ENCODE measurements at places on chromosomes 11 and 22.
A peak's percentile ranks its signal among the peaks of the same experiment; 100 is the strongest.

DNA sequence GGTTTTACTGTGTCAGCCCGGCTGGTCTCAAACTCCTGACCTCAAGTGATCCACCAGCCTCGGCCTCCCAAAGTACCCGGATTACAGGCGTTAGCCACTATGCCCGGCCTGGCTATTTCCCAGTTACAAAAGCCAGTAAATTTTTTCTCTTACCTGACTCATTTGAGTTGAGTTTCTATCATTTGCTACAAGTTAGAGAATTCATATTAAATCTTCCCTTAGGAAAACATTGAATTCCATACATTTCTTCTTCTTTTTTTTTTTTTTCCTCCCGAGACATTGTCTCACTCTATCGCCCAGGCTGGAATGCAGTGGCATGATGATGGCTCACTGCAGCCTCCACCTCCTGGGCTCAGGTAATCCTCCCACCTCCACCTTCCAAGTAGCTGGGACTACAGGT lies 26.0 kb downstream of the CHEK2 start:
- DNase-seq, result no peak

DNA sequence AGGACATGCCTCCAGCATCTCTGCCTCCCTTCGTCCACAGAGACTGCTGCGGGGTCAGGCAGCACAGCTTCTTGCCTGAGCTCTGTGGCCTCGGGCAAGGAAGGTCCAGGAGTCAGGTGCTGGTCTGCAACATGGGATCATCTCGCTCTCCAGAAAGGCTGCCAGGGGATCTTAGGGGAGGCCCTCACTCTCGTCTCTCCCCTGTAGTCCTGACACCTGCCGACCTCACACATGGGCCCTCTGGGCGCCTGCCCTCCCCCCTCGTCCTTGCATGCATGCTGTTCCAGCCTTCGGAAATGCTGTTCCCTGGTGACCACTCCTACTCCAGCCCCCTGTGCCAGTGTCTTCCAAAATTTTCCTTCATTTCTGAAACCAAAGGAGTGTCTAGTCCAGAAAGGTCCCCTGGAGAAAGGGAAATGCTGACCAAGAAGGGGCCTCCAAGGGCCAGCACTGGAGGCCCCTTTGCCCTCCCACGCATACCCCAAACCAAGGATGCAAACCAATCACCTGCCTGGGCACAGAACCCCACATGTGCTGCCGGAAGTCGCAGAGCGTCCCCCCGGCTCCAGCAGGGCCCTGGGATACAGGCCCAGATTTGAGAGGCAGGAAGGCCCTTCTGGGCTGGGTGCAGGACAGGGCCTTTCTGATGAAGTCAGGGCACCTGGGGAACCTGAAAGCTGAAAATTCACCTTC lies 41.0 kb downstream of the IGF2 start:
- DNase-seq, result no peak

- no peak for DNase-seq
These were observed 1.4 kb upstream of the MFNG start for GRCh38 chr22:37487571-37487970.

- no peak for DNase-seq
These were observed 78.1 kb upstream of the ALKBH3 start for GRCh38 chr11:43802509-43802908.

GRCh38 chr11:85682330-85683305 lies 3.4 kb downstream of the CCDC89 start:
- DNase-seq, result no peak

DNA sequence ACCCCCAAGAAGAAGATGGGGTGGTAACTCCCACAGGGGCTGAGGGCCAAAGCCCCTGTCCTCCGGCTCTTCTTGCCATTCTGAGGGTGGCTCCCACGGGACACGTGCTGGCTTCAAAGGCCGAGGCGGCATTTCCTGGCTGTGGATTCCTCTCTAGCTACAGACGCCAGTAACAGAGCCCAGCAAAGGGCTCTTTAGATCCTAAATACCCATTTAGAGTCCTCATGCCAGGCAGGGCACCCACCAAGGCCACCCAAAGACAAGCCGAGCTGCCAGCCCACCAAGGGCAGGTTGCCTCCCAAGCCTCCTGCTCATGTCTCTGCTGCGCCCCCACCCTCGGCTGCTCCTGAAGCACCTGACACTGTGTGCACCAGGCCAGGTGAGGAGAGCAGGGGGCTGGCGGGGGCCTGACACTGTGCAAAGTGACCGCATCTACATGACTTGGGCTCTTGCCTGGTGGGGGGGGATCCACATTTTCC lies 5.7 kb downstream of the LRFN4 start:
- DNase-seq, result no peak

DNA sequence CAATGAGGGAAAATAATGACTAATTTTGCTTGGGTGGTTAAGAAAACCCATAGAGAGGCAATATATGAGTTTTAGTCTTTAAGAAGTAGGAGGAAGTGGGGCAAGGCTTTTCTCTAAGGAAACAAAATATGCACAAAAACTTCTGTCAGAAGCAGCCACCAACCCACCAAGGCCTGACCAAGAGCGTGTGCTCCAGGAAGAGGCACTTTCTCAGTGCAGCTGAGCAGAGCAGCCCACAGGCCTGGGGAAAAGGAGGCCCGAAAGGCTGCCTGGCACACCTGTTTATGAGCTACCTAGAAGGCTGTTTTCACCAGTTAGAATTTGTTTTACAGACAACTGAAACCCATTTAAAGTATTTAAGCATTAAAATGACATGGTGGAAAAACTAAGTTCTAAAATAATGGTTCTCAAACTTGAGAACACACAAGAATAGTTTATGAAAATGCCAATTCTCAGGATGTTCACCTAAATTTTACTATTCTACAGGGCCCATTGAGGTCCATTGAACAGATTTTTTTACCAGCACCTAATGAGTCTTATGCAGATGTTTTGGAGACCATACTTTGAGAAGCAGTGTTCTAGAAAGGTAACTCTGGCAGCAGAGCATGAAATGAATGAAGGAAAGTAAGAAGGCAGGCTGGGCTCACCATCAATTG lies 160.5 kb upstream of the DDI1 start:
- no peak for DNase-seq

DNA sequence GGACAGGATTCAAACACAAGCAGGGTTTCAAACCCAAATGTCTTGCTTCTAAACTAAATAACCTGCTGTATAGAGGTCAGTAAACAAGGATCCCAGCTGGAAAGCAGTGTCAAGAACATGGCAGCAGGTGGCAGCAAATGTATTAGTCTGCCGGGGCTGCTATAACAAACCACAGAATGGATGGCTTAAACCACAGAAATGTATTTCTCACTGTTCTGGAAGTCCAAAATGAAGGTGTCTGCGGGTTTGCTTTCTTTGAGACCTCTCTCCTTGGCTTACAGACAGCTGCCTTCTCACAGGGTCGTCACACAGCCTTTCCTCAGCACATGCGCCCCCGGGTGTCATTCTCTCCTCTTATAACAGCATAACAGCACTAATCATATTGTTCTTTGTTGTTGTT lies 65.1 kb upstream of the LRRC55 start:
- DNase-seq, result peak; percentile 15

DNA sequence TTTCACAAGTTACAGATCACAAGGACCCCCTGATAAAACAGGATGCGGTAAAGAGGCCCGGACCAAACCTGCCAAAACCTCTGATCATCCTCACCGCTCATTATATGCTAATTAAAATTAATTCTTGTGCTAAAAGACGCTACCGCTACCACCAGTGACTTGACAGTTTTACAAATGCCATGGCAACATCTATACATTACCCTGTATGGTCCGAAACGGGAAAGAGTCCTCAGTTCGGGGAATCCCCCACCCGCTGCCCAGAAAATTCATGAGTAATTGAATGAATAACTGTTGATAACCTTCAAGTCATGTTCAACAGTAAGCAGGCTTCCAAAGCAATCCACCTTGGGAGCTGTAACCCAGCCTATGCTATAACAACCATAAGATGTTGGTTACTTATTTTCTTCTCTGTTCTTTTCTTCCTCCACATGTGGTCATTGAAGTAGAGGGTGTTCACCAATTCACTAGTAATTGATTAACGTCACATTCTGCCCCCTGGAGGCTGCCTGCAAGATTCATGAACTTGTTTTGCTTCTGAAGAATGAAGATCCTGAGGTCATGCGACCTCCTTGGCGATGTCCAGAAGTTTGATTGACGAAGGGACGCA lies 20.6 kb downstream of the APOBEC3H start:
- DNase-seq, result peak; percentile 18

GRCh38 chr11:23539556-23539955 lies 679.3 kb upstream of the CCDC179 start:
- no peak for DNase-seq

DNA sequence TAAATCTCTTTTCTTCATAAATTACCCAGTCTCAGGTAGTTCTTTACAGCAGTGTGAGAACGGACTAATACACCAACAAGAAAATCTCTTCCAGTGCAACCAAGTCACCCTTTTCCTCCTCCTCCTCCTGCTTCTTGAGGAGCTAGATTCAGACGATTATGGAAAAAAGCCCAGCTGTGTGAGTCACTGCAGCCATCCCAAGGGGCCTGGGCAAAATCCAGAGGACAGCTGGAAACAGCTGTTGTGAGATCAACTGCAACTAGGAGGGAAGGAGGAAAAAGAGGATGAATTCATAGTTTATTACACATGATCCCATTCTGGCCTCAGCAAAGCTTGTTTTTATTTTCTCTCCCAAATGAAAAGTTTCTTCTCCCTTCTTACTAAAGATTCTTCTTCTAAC lies 32.9 kb downstream of the RBFOX2 start:
- DNase-seq, result peak; percentile 85

- DNase-seq, result no peak
These were observed 6.0 kb downstream of the CSNK1E start for GRCh38 chr22:38311323-38311620.

- DNase-seq, result no peak
These were observed 61.4 kb upstream of the MTMR2 start for GRCh38 chr11:95985174-95985808.

GRCh38 chr11:30725645-30726195 lies 139.6 kb upstream of the MPPED2 start:
- no peak for DNase-seq

DNA sequence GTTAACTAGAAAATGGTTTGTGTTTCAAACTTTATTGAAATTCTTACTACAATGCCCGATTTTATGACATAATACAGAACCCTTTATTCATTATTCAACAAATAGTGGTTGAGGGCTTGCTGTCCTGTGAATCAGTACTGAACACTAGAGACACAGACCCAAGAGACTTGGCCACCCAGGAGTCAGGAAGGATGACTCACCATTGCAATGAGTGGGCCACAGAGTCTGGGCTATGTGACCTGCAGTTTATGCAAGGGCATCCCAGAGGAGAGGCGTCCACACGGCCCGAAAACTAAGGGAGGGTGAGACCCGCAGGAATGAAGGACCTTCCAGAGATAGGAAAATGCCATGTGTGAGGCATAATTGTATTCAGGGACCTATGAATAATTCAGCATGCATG lies 143.8 kb upstream of the DDI1 start:
- DNase-seq, result no peak

- no peak for DNase-seq
These were observed 12.2 kb downstream of the LGR4 start for GRCh38 chr11:27460158-27460978.

DNA sequence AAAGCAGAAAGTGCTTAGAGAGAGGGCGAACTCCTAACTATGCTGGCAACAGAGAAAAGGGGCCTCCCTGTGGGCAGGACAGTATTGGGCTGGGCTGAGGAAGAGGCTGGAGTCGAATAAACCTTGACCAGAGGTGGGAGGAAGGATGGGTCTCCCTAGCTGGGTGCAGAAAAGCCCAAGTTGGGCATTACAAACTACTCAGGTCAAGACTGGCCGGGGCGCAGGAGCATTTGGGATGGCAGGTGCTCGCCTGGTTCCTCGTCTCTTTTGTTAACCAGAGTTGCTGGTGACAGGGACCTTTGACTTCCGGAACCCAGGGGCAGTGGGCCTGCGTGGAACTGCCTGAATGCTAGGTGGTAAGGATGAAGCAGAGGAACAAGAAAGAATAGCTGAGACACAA lies 80.3 kb upstream of the SHISAL1 start:
- DNase-seq, result no peak

DNA sequence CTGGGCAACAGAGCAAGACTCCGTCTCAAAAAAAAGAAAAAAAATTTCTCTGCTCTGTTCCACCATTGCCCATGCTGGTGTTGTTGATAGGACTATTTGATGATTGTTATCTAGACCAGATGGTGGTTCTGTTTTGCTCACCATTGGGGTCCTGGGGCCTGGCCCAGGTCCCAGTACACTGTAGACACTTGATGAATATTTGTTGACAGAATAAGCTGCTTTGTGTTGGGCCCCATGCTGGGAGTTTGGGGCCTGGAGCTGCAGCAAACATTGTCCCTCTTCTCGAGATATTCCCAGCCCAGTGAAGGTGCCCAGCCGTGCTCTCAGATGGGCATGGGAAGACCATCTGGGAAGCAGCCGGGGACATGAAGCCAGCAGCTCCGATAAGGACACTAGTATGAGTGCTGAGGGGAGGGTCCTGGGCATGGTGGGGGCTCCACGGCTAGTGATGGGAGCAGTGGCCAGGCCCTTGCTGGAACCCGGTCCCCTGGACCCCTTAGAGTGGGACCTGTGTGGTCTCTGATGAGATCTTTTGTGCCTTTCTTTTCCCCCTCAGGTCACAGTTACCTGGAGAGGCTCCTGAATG lies 13.6 kb downstream of the INCENP start:
- no peak for DNase-seq

DNA sequence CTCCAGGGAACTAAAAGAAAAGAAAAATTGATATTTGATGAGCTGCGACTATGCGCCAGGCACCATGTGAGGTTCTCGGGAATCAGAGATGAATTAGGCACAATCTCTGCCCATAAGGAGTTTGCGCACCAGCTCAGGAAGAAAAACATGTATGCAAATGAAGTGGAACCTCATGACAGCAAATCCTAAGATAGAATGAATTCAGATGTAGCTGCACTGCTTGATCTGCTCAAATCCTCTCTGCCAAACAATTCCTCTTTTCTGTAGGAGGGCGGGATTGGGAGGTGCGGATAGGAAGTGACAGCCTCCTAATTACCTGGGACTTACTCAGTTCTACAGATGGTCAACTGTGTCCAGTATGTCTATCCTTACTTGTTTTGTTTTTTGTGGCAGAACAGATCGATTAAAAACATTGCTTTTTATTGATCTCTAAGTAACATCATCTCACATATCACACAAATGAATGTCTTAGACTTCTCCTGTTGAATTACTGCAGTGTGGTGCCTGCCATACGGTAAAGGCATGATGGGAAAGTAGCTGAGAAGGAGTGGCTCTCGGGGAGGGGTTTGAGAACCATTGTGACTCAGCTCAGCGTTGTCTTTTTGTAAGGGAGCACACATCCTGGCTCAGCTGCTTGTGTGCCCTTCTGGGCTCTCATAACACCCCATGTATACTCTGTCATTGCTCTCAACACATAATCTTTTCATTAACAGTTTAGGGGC lies 13.9 kb downstream of the CRTAM start:
- DNase-seq, result no peak

Measured in AG09319 (cell line).